BJ (cell line): ENCODE measurements at places on chromosomes 11 and 22.

GRCh38 chr11:133153031-133153430 lies 379.3 kb downstream of the OPCML start:
- no peak for DNase-seq

DNA sequence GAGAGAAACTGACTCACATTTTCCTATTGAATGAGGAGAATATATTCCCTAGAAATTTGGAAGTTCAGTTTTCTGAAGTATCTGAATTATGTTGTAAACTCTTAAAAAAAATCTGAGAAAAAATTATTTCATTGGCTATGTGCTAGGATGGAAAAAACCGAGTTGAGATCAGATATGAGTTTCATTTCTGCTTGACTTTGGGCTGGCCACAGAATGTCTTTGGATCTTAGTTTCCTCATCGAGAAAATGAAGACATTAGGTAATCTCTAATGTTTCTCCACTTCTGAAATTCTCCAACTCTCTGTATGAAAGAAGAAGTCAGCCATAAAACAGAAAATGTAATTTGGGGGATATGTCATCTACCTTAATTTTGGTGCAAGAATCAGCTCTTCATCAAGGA lies 28.8 kb downstream of the SLN start:
- DNase-seq, result no peak

DNA sequence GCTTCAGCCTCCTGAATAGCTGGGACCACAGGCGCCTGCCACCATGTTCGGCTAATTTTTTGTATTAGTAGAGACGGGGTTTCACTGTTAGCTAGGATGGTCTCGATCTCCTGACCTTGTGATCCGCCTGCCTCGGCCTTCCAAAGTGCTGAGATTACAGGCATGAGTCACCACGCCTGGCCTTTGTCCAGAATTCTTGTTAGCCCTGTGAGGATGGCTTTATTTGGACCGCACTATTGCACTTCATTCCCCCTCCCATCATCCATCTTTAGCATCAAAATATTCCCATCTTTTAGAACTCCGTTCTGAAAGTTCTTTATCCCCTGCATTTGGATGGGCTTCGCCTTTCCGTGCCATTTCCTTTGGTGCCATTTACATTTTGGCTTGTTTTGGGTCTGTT lies 2.6 kb downstream of the SAMM50 start:
- DNase-seq, result no peak

GRCh38 chr11:96311120-96311568 lies 31.9 kb downstream of the MAML2 start:
- no peak for DNase-seq

- DNase-seq, result no peak
These were observed 458.8 kb downstream of the BUD13 start for GRCh38 chr11:116314006-116314405.

DNA sequence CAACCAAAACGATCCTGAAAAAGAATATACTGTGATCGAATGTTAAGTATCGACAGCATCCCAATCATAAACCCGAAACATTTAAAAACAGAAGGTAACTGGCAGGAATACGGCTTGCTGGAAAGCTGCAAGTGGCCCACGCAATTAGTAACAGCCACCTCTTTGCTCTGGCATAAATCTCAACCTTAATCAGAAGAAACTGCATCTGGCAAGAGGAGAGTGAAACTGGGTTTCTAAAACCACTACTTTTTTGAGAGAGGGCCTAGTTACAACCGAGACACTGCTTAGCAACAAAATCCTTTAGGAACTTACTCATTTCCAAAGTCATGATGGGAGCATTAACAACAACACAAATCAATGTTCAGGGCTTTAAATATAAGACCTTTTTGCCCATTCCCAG lies 7.9 kb downstream of the NCAPD3 start:
- DNase-seq, result no peak

DNA sequence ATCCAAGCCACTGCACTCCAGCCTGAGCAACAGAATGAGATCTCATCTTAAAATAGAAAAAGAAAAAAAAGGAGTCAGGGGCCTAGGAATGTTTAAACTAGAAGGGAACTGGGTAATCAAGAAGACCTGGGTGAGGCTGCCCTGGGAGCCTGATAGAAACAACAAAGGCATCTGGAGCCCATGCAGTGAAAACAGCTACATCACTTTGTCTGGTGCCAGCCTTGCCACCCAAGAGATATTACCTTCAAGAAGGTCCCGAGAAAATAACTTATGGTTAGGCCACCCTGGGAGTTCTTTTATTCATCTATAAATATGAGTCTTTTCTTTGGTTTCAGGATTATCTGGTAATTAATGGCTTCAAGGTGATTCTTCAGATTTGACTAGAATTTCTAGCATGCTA lies 412.1 kb downstream of the METTL15 start:
- no peak for DNase-seq

GRCh38 chr11:64360448-64360921 lies 1.5 kb downstream of the RPS6KA4 start:
- DNase-seq, result no peak

DNA sequence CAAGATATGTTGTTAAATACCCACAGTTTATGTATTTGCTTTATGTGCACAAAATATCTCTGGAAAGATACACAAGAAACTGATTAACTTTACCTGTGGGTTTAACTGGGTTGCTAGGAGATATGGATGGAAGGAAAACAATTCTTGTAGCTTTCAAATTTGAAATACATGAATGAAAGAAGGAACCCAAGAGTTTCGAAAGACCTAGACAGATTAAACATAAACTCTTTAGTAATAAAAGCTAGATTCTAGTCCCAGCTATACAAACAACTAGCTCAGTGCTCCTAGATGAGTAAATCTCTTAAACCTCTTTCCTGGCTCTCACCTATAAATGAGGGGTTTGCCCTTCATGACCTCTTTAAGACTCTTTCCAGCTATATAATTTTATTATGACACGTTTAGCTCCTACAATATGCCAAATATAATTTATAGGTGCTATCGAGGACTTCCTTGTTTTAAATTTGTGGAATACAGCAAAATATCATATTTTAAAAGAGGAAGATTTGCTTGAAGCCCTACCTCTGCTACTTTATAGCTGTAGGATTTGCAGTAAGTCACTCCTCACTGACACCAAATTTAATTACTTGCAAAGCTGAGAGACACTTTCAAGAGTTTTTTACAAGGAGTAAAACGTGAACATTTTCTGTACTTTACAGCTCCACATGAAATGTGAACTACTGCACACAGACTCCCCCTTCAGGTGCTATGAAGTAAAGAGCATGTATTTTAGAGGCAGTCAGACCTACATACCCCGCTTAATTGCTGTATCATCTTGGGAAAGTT lies 50.7 kb downstream of the RRAS2 start:
- DNase-seq, result no peak

GRCh38 chr22:38298312-38299005 lies 18.8 kb downstream of the CSNK1E start:
- no peak for DNase-seq

DNA sequence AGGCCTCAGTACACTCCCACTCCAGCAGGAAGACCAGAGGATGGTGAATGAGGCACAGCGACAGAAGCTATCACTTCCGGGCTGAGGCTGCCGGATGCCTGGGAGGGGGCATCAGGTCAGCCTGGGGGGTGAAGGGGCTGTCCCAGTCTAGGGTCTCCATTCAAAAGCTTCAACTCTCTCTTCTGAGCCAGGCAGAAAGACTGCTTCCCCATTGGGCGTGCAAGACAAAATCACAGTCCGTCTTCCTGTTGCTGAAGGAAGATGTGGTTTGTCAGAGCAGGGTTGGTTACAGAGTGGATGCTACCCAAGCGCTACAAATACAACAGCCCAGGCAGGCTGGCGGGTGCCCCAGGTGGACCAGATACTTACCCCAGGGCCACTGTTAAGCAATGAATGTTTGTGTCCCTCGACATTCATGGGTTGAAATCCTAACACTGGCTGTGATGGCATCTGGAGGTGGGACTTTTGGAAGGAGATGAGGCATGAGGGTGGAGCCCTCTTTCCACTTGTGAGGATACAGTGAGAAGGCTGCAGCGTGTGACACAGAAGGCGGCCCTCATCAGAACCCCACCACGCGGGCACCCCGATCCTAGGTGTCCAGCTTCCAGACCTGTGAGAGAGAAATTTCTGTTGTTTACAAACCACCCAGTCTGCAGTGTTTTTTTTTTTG lies 12.0 kb downstream of the UPK3A start:
- no peak for DNase-seq

DNA sequence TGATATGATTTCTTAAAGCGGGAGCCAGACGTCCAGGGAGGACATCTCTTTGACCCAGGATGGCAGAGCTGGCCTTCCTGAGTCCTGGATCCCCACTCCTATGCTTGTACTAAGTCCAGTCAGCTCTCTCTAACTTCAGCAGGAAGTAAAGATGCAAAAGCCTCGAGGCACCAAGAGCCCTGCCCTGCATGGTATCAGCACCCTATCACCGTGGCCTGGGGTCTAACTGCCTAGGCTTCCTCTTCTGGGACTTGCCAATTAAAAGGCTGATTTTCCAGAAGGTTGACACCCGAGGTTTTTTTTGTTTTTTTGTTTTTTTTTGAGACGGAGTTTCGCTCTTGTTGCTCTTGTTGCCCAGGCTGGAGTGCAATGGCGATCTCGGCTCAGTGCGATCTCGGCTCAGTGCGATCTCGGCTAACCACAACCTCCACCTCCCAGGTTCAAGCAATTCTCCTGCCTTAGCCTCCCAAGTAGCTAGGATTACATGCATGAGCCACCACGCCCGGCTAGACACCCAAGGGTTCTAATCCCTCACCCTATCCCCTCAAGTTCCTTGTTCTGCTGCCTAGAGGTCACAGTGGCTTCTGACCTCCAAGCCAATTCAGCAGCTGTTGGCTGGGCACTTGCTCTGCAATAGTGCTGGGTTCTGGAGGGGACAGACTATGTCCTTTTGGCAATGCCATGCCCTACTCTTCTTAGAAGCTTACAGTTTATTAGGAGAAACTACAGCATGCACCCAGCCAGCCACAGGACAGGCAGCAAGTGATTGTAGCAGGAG lies 50.6 kb upstream of the FTH1 start:
- DNase-seq, result no peak

DNA sequence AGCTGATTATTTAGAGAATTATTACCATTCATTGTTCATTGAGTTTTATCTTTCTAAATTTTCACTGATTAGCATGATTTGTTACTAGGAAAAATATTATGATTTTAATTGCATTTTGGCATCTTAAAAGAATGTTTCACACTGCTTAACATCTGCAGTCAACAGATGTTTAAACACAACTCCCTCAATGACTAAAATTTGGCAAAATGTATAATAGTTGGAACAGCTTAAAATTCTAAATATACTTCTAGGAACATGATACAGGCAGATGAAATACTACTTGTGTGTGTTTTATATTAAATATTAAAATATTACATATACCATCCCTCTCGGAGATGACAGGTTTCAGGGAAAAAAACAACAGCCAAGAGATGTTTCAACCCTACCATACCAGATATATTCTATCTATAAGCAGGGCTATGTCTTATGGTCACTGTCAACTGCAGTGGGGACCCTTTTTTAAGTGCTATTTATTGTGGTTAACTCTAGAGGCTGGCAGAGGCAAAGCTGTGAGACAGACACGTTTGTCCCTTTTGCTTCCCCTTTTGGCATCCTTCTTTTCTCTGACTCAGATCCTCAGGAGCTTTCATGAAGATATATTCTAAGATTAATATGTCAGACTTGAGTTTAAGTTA lies 81.9 kb downstream of the BDNF start:
- DNase-seq, result no peak

DNA sequence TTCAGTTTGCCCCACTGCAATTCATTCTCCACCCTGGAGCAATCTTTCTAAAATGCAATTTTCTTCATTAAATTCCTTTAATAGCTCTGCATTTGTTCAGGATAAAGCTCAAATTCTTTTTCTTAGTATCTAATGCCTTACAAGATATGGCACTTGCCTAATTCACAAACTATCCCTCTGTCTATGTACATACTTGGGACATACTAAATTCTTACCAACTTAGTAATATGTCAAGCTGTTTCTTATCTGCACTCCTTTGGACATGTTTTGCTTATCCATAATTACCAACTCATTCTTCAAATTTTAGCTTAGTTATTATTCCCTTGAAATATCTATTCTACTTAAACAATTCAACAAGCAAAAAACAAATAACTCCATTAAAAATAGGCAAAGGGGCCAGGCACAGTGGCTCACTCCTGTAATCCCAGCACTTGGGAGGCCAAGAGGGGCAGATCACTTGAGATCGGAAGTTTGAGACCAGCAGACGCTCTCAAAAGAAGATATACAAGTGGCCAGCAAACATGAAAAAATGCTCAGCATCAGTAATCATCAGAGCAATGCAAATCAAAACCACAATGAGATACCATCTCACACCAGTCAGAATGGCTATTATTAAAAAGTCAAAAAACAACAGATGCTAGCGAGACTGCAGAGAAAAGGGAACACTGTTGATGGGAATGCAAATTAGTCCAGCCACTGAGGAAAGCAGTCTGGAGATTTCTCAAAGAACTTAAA lies 96.9 kb downstream of the FAM76B start:
- DNase-seq, result no peak

DNA sequence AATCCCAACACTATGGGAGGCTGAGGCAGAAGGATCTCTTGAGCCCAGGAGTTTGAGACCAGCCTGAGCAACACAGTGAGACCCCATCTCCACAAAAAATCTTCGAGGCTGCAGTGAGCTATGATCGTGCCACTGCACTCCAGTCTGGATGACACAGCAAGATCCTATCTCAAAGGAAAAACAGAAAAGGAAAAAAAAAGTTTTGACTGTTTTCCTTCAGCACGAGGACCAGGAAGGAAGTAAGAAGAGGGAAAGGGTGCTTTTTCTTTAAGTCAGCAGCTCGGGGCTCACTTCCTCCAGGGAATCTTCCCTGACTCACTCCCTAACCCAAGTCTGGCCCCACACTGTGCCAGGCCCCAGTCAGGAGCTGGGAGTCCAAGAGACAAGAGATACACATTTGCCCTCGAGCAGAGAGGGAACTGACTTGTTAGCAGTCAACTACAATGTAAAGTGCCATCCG lies 14.2 kb downstream of the ARRB1 start:
- no peak for DNase-seq

GRCh38 chr11:61773356-61773755 lies 19.0 kb downstream of the TMEM258 start:
- DNase-seq, result no peak

DNA sequence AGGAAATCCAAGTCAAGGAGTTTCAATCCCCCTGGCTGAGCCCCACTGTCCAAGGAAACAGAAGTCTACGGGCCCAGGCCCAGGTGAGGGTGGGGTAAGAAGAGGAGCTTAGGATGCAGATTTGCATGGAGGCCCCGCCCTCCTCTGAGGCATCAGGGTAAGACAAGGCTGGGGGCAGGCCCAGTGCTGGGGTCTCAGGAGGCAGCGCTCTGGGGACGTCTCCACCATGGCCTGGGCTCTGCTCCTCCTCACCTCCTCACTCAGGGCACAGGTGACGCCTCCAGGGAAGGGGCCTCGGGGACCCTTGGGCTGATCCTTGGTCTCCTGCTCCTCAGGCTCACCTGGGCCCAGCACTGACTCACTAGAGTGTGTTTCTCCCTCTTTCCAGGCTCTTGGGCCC lies 31.3 kb upstream of the IGLL5 start:
- DNase-seq, result no peak

- no peak for DNase-seq
These were observed 5.5 kb upstream of the NEAT1 start for GRCh38 chr11:65416841-65417701.

DNA sequence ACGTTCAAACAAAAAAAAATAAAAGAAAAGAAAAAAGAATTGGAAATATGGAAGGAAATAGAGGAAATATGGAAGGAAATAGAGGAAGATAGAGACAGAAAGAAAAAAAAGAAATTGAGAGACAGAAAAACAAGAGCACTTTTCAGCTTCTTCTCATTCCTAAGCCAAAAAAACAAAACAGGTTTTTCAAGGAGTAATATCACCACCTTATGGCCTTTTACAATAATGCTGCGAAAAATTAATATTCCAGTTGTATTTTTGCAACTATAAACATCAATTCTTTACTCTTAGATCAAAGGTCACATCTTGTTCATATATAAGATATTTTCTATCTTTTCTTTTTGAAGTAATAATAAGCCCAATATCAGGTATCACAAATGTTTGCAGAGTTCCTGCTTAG lies 328.3 kb downstream of the FAT3 start:
- DNase-seq, result no peak
